Activated naive CD8-positive, alpha-beta T cell treated with anti-CD3 and anti-CD28 coated beads for 36 hours (primary cell): ENCODE measurements at places on chromosomes 6 and 20. TPM values are rescaled to one million over a fixed set of nuclear protein-coding genes. Genes with fewer than 3 reads are reported as not detected.
A peak's percentile ranks its signal among the peaks of the same experiment; 100 is the strongest.

DNA sequence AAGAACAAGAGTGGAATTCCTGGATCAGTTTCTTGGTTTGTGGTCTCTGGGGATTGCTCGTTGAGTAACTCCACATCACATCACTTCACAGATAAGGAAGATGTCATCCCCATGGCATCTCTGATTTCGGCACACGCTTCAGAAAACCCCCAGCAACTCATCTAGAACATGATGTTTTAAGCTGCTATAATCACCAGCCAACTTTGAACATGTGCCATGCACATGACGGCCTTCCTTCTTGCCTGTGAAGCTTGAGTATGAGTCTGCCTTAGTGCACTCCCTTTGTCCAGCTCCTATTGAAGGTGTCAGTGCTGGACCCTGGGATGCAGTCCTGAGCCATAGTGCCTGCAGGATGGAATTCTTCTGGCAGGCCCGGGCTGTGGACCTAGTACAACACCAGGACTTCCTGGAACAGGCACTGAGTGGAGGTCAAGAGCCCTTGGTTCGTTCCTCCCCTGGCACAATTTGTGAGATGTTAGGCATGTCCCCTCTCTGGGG, 231.5 kb upstream of the SUPT3H start:
- peaks cover 27% of the 10 kb centered on the region for H3K4me1 ChIP-seq
- H3K27ac ChIP-seq, result peak overlapping the region; percentile 14
- peaks cover 6% of the 10 kb centered on the region for H3K36me3 ChIP-seq
- H3K27me3 ChIP-seq, result no peaks in the 10 kb centered on the region

DNA sequence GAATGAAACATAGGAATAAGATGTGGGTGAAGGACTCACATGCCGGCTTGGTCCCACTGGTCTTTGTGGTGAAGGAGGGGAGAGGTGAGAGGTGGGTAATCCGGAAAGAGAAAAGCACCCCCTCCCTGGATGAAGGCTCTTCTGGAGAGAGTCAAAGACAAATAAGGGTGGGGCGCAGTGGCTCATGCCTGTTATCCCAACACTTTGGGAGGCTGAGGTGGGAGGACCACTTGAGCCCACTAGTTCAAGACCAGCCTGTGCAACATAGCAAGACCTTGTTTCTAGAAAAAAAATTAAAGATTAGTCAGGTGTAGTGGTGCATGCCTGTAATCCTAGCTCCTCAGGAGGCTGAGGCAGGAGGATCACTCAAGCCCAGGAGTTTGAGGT, 3.1 kb downstream of the LTB start:
- H3K4me3 ChIP-seq, result peak overlapping the region; percentile 93
- no peaks in the 10 kb centered on the region for H3K27me3 ChIP-seq
- peaks cover 72% of the 10 kb centered on the region for H3K36me3 ChIP-seq
- peaks cover 49% of the 10 kb centered on the region for H3K4me1 ChIP-seq

DNA sequence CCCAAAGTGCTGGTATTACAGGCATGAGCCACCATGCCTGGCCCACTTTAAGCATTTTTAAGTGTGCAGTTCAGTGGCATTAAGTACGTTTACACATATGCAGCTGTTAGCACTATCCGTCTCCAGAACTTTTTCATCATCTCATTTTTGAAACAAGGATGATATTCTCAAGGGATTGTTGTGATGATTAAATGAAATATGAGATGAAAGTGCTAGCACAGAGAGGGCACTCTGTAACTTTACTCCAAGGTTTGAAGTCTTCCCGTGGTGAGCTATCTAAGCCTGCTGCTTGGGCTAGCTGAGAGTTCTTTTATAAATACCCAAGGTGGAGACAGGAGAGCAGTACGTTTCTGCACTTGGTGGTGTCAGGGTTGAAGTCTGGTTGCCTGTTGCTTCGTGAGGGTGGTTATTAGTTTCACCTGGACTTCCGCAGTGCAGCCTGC, 6.6 kb downstream of the TM9SF4 start:
- H3K4me1 ChIP-seq, result peaks cover 46% of the 10 kb centered on the region
- no peak for DNase-seq
- H3K27ac ChIP-seq, result no peak overlapping the region

DNA sequence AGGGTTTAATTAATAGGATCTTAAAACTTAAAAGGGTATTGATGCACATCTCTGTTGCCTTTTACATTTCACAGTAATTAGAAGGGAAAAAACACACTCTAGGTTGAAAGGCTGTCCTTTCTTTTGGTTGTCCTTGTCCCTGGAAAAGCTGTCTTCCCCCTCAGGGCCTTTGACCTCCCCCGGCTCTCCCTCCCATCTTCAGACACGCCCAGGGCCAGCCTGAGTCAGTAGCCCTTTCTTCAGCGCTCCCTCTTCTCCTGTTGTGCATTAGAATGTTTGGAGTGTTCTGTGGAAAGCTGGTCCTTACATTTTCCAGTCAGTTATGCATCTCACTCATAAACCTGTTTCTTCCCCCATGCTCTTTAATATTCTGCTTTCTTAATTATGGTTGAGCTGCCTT, 157.0 kb downstream of the MTHFD1L start:
- peaks cover 42% of the 10 kb centered on the region for H3K36me3 ChIP-seq
- DNase-seq, result no peak
- H3K4me3 ChIP-seq, result no peak overlapping the region
- no peak overlapping the region for H3K27ac ChIP-seq

PERP gene
- 2.1 TPM for total RNA-seq

SNAP91 gene
- not detected for total RNA-seq

- H3K4me1 ChIP-seq, result no peaks in the 10 kb centered on the region
- H3K36me3 ChIP-seq, result no peaks in the 10 kb centered on the region
- no peak overlapping the region for H3K27ac ChIP-seq
Observed at GRCh38 chr6:17972074-17972952, 15.1 kb downstream of the KIF13A start.

TMEM74B gene
- 1.9 TPM for total RNA-seq

DNA sequence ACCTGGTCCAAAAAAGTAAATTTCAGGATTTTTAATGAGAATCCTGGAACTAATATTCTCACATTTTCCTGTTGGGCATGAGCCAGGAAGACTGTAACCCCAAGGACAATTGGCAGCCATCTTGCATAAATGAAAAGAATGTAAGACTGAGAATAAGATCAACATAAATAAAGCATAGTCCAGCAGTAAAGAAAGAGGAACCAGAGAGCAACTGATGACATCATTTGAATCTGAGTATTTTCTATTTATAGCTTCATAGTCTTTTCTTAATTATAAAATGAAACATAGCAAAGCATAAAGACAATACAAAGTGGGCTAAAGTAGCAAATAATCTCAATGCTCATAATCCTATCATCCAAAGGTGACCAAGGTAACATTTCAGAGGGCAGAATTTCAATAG, 26.6 kb upstream of the FBXL4 start:
- no peak overlapping the region for H3K27ac ChIP-seq
- no peaks in the 10 kb centered on the region for H3K36me3 ChIP-seq
- DNase-seq, result no peak

- H3K27me3 ChIP-seq, result peaks cover 81% of the 10 kb centered on the region
- H3K4me3 ChIP-seq, result no peak overlapping the region
- peaks cover 25% of the 10 kb centered on the region for H3K4me1 ChIP-seq
- DNase-seq, result peak; percentile 22
- no peak overlapping the region for H3K27ac ChIP-seq
Observed at GRCh38 chr20:20364593-20365479, 3.1 kb upstream of the INSM1 start.

KCNB1 gene
- not detected for total RNA-seq

GRCh38 chr20:1807394-1807793, 87.8 kb upstream of the SIRPA start:
- DNase-seq, result no peak
- no peaks in the 10 kb centered on the region for H3K36me3 ChIP-seq
- H3K4me1 ChIP-seq, result peaks cover 10% of the 10 kb centered on the region
- H3K4me3 ChIP-seq, result no peak overlapping the region
- no peak overlapping the region for H3K27ac ChIP-seq

- H3K4me3 ChIP-seq, result no peak overlapping the region
- H3K27me3 ChIP-seq, result peaks cover 9% of the 10 kb centered on the region
- no peak overlapping the region for H3K27ac ChIP-seq
Observed at GRCh38 chr20:54255157-54255556, 47.3 kb downstream of the PFDN4 start.

GRCh38 chr6:18302561-18303439, 38.5 kb upstream of the DEK start:
- H3K27ac ChIP-seq, result no peak overlapping the region
- H3K27me3 ChIP-seq, result no peaks in the 10 kb centered on the region
- H3K36me3 ChIP-seq, result no peaks in the 10 kb centered on the region
- H3K4me3 ChIP-seq, result no peak overlapping the region
- no peaks in the 10 kb centered on the region for H3K4me1 ChIP-seq

DNA sequence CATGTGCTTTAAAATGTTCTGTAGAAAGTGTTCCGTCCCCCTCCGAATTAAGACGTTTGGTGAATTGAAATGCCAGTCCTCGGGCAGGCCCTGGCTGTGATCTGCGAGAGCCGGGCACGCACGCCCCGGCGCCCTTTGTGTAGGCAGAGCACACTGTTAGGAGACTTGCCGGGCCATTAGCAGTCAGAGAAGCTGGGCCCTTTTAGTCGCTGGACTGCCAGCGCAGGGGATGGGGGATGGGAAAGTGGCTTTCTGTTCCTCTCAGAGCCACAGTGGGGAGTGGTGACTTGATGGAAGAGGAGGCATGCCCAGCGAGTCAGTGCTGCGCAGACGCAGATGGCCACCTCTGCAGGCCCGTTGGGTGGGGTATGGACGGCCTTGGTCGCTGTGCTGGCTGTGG, 2.2 kb downstream of the PPP1R3G start:
- no peak overlapping the region for H3K4me3 ChIP-seq
- H3K27me3 ChIP-seq, result peaks cover 70% of the 10 kb centered on the region
- DNase-seq, result no peak
- H3K36me3 ChIP-seq, result no peaks in the 10 kb centered on the region
- H3K4me1 ChIP-seq, result peaks cover 16% of the 10 kb centered on the region

GRCh38 chr6:167122827-167123657, at the start of gene CCR6:
Gene CCR6, plus strand, starts transcription at chr6:167123096. Its CDS starts 13,039 bp downstream, at chr6:167136135.
- peak within 1 kb of the TSS; percentile 64 for H3K27ac ChIP-seq
- H3K4me1 ChIP-seq, result peaks cover 18% of the 10 kb centered on the region
- DNase-seq, result no peak
- no peaks in the 10 kb centered on the region for H3K27me3 ChIP-seq
- no peak within 1 kb of the TSS for H3K4me3 ChIP-seq

DNA sequence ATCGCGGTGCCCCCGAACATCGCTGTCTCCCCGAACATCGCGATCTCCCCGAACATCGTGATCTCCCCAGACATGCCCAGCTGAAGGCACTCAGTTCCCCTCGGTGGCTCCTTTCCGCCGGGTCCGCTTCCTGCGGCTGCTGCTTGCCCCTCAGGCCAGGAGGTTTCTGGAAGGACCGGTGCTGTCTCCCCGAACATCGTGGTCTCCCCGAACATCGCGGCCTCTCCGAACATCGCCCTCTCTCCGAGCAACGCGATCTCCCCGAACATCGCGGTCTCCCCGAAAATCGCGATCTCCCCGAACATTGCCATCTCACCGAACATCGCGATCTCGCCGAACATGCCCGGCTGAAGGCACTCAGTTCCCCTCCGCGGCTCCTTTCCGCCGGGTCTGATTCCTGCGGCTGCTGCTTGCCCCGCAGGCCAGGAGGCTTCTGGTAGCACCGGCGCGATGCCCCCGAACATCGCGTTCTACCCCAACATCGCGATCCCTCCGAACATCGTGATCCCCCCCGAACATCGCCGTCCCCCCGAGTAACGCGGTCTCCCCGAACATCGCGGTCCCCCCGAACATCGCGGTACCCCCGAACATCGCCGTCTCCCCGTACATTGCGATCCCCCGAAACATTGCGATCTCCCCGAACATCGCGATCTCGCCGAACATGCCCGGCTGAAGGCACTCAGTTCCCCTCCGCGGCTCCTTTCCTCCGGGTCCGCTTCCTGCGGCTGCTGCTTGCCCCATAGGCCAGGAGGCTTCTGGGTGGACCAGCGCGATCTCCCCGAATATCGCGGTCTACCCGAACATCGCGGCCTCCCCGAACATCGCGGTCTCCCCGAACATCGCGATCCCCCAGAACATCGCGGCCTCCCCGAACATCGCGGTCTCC, 808 bp downstream of the ULBP1 start:
- peaks cover 12% of the 10 kb centered on the region for H3K36me3 ChIP-seq
- peak overlapping the region; percentile 81 for H3K27ac ChIP-seq
- H3K27me3 ChIP-seq, result peaks cover 97% of the 10 kb centered on the region
- peak overlapping the region; percentile 83 for H3K4me3 ChIP-seq

- H3K4me3 ChIP-seq, result no peak overlapping the region
- peaks cover 13% of the 10 kb centered on the region for H3K4me1 ChIP-seq
- H3K27me3 ChIP-seq, result no peaks in the 10 kb centered on the region
- H3K36me3 ChIP-seq, result peaks cover 22% of the 10 kb centered on the region
- no peak overlapping the region for H3K27ac ChIP-seq
Observed at GRCh38 chr6:73713426-73714147, 17.6 kb downstream of the CD109 start.

RBPJL gene
- total RNA-seq, result not detected

- DNase-seq, result no peak
- H3K27ac ChIP-seq, result no peak overlapping the region
- H3K36me3 ChIP-seq, result no peaks in the 10 kb centered on the region
- peaks cover 8% of the 10 kb centered on the region for H3K4me1 ChIP-seq
Observed at GRCh38 chr20:13322621-13323020, 101.5 kb downstream of the ISM1 start.

- no peak for DNase-seq
- H3K36me3 ChIP-seq, result no peaks in the 10 kb centered on the region
- no peak overlapping the region for H3K4me3 ChIP-seq
- H3K4me1 ChIP-seq, result no peaks in the 10 kb centered on the region
Observed at GRCh38 chr20:61426352-61426751, 174.3 kb downstream of the CDH4 start.

DNA sequence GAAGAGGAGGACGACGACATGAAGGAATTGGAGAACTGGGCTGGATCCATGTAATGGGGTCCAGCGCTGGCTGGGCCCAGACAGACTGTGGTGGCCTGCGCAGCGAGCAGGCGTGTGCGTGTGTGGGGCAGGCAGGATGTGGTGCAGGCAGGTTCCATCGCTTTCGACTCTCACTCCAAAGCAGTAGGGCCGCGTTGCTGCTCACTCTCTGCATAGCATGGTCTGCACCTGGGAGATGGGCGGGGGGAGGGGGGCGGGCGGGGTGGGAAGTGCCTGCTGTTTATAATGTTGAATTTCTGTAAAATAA, 42.3 kb downstream of the CHMP4B start:
- peak; percentile 49 for DNase-seq
- H3K27me3 ChIP-seq, result no peaks in the 10 kb centered on the region
- H3K4me1 ChIP-seq, result peaks cover 47% of the 10 kb centered on the region
- H3K36me3 ChIP-seq, result peaks cover 64% of the 10 kb centered on the region

DNA sequence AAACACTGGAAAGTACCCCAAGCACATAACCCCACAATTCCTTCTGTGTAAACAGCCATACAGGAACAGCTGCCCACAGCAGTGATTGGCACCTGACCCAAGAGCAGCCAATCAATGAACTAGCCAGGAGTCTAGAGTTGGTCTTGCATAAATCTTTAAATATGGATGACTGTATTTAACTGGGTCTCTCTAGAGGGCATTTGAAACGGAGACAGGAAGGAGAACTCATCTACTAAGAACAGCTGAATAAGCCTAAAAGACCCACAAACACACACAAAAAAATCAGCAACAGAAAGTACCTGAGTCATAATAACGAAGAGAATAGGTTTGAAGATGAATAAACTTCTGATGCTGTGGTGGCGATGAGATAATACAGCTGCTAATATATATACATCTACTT, 49.0 kb upstream of the ASF1A start:
- no peaks in the 10 kb centered on the region for H3K27me3 ChIP-seq
- H3K4me3 ChIP-seq, result no peak overlapping the region
- H3K4me1 ChIP-seq, result peaks cover 23% of the 10 kb centered on the region
- DNase-seq, result no peak

BPI gene
- not detected for total RNA-seq

- DNase-seq, result no peak
- H3K36me3 ChIP-seq, result no peaks in the 10 kb centered on the region
- no peak overlapping the region for H3K27ac ChIP-seq
- H3K4me3 ChIP-seq, result no peak overlapping the region
- H3K27me3 ChIP-seq, result no peaks in the 10 kb centered on the region
Observed at GRCh38 chr20:61929971-61930666, 135.6 kb downstream of the TAF4 start.

TRIM39 gene
- 26.2 TPM for total RNA-seq
